Lung (tissue), 17 donors: ENCODE measurements at places on chromosomes 2 and 18. TPM values are rescaled to one million over a fixed set of nuclear protein-coding genes. Genes with fewer than 3 reads are reported as not detected.

The POLR1A gene
- polyA plus RNA-seq = 5.5 TPM

GRCh38 chr2:96534701-96535181 is 1.8 kb upstream of the ARID5A start:
- no peak overlapping the region for H3K4me3 ChIP-seq
- H3K4me1 ChIP-seq = peaks cover 23% of the 10 kb centered on the region
- no peaks in the 10 kb centered on the region for H3K27me3 ChIP-seq
- no peak overlapping the region for H3K27ac ChIP-seq
- DNase-seq = no peak
- H3K36me3 ChIP-seq = no peaks in the 10 kb centered on the region

DNA sequence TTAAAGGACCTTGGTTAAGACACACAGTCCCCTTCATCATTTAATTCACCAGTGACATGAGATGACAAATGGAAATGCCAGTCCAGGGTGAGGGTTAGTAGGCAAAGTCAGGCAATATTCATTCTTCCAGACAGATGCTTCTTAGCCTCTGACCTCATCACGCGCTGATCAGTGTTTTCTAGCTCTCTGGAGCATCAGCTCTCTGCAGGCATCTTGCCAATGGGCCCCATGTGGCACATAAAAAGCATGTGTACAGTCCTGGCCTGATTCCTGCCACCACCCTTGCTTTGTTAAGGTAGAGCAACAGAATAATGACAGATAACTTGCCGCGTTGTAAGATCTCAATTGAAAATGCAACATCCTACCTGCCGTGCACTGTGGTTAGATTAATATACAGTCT is 20.3 kb upstream of the NPAS2 start:
- H3K36me3 ChIP-seq = no peaks in the 10 kb centered on the region
- no peak overlapping the region for H3K4me3 ChIP-seq
- H3K27me3 ChIP-seq = no peaks in the 10 kb centered on the region
- no peak overlapping the region for H3K27ac ChIP-seq
- DNase-seq = no peak

DNA sequence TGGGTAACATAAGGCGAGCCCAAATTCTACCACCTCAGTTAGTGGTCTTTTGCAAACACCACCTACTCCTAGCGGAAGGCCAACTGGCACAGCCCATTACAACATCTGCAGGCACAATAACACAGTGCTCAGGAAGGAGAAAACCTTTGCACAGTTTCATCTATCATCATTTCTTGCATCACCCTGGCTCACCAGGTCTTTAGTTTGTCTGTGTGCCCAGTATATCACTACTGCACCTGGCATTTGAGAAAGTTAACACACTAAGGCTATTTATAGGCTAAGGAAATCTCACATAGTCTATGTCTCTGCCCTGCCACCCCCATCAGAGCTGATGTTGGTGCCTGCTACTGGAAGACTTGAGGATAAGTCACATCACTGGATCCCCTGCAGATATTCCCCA is 484.0 kb downstream of the SATB2 start:
- no peak overlapping the region for H3K27ac ChIP-seq
- no peak overlapping the region for H3K4me3 ChIP-seq
- no peaks in the 10 kb centered on the region for H3K27me3 ChIP-seq
- H3K4me1 ChIP-seq = no peaks in the 10 kb centered on the region
